NCI-H526 treated with DMSO at 0.1 percent for 48 hours (cell line): ENCODE measurements at places on chromosomes 2 and 18.
A peak's percentile ranks its signal among the peaks of the same experiment; 100 is the strongest.

DNA sequence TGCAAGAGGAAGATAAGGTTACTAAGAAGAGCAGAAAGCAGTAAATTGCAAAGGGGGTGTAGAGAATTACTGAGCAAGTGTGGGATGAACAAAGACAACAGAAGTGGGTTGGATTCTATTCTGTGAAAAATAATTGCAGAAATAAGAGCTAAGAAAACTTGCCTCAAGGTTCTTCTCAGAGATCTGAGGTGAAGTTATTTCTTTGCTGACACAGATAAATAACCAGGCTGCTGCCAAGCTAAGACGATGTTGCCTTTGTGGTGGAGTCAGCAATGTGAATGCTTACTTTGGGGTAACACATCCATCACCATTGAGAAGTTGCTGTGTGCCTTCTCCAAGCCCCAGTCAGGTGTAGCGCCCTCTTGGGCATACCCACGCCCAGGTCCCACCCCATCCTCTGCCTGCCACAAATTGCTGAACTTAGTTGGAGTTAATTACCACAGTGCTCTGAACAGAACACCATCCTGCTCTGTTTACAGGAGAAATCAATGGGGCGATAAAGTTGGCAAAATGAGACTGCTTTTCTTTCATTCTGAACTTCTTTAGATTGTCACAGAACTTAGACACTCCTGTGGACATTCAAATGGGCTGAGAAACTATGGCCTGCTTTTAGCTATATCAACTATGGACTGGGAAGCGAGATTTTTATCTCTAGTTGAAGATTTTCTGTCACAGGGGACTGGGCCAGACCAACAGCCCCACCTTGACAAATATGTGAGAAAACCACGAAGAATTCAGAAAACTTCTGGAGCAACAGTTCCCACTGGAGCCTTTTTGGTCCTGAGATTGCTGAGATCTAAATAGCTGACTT is 283.6 kb downstream of the TMX3 start:
- no peak for DNase-seq

GRCh38 chr2:120596990-120597594 is 138.6 kb upstream of the GLI2 start:
- DNase-seq = no peak

- no peak for DNase-seq
These were observed 1.9 kb downstream of the SOS1 start for GRCh38 chr2:39118786-39119499.

- no peak for DNase-seq
These were observed 264.7 kb downstream of the CYP26B1 start for GRCh38 chr2:71882949-71883472.

DNA sequence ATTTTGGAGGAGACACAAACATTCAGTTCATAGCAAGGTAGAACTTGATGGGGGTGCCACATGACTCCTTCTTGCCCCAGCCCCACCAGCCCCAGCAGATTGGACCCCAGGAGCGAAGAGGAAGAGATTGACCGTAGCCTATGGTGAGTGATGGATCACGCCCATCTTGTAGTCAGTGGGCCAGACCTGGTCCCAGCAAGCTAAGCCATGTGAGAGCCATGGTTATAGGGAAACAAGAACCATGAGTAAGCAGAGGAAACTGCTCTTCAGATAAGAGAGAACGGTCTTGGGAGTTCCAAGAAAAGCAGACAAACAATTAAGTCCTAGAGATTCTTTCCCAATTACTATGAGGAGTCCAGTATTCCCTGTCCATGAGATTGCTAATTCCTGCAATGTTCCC is 4.6 kb upstream of the TCF4 start:
- DNase-seq = no peak

DNA sequence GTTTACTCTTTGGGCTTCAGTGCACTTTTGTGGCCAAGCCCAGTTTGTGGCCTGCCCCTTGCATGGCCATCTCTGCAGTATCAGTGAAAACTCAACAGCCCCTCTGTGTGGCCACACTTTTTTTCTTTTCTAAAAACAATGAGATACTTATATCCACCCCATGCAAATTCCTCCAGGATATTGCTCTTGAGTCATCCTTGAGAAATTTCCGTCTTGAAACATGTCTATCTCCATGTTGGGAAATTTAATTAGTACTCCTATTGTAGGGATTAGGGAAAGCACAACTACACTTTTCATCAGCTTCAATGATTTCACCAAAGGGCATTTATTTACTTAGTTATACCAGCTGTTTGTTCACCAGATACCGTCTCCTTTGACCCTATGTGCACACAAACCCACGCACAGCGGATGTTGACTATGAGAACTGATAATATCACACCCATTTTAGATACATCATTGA is 993.1 kb downstream of the TSN start:
- DNase-seq = no peak

DNA sequence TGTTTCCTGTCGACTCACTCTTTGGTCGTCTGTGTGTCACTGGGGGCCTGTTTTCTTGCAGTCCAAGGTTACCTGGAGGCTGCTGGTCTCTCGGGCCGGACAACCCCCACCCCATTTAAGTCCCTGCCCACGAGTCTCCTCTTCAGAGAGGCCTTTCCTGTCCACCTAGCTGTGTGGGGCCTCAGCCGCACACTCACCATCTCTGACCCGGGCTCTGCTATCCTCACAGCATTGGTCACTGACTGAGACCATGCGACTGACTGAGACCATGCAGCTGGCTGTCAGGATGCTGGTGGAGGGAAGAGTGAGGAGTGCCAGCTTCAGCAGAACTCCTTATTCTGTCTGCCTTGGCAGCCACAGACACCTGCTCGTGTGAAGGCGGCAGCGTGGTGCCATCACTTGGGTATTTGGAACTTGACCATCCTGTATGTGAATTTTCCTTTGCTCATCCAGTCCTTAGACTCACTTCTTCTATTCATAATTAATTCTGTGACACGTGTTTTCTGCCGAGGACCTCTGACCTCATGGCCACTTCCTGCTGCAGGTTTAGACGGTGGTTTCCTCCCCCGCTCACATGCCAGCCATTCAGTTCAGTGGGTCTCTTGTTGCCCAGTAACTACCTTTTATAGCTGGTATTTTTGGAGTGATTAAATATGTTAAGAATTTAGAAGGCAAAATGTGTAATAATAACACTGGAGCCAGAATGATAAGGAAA is 47.5 kb upstream of the ASB1 start:
- DNase-seq = no peak

DNA sequence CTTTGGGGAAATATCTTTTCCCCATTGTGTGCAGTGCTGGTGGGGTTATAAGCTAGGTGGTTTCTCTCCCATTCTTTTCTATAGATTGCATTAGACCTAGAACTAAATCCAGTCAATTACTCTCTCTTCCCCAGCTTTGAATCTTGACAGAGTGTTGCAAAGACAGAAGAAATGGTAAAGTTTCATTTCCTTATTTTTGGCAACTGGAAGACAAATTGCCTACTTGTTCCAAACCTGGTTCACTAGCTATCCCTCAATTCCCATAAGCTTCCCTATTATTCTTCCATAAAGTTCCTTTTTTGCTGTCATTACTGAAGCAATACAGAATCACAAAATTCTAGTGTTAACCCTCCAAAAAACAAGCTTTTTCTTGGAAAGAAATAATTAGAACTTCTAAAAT is 94.0 kb upstream of the ITGA4 start:
- DNase-seq = no peak

DNA sequence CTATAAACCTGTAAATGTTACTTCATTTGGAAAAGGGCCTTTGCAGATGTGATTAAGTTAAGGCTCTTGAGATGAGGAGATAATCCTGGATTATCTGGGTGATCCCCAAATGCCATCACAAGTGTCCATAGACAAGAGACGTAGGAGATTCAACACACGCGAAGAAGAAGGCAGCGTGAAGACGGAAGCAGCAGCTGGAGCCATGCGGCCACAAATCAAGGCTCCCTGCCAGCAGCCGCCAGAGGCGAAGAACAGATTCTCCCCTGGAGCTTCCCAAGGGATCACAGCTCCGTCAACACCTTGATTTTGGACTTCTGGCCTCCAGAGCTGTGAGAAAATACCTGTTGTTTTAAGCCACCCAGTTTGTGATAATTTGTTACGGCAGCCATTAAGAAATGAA is 11.0 kb upstream of the VAPA start:
- DNase-seq = no peak

GRCh38 chr18:73615506-73615905 is 532.1 kb downstream of the FBXO15 start:
- no peak for DNase-seq

DNA sequence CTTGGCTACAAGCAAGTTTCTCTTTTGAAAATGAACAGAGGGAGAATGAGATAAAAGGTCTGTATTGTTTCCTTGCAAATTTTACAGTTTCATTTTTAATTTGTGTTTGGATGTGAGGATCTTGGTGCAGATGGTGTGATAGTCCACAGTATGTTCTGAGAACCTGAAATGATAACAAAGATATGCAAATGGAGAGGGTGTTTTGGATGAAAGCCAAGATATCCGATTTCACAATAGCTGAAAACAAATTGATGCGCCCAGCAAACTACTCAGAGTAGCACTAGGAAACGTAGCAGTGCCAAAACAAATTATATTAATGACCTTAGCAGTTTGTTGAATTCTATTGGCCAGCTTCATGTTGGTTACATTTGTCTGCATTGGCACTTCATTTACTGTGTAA is 683.5 kb downstream of the TMEM182 start:
- DNase-seq = peak; percentile 96

DNA sequence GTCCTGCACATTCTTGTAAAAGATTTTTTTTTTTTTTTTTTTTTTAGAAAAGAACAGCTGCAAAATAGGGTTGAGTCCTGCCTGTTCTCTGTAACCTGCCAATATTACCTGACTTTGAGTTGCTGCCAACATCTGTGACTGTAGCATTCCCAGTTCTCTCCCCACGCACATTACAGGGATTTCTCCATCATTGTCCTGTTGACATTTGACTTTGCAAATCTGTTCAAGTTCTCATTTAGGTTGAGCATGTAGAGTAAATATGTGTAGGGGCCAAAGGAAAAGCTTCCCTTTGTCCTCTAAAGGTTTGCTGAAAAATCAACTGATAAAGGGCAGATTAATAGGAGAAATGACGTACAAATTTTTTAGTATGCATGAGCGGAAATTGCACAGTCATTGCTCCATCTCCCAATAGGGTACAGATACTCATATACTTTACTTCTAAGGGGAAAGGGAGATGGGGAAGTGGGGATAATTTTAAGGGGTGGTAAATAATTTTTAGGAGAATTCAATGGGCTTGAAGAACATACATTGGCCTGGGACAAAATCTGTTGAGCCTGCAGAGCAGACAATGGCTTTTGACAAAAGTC is 385.5 kb downstream of the PIK3C3 start:
- DNase-seq = no peak

DNA sequence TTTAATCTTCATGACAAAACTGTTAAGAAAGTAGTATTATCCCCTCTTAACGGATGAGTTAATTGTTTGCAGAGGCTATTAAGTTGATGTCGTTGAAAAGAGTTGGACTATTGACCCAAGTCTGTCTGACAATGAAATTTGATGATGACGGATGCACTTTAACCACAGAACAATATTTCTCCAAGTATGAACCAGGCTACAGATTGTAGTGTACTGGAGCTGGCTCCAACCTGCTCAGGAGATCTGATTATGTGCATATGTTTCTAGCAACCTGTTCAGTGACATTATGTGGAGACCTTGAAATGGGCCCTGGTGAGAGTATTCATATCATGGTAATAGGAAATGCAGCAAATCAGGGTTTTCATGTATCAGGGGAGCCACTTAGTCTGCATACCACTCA is 174.1 kb downstream of the CDH7 start:
- no peak for DNase-seq

DNA sequence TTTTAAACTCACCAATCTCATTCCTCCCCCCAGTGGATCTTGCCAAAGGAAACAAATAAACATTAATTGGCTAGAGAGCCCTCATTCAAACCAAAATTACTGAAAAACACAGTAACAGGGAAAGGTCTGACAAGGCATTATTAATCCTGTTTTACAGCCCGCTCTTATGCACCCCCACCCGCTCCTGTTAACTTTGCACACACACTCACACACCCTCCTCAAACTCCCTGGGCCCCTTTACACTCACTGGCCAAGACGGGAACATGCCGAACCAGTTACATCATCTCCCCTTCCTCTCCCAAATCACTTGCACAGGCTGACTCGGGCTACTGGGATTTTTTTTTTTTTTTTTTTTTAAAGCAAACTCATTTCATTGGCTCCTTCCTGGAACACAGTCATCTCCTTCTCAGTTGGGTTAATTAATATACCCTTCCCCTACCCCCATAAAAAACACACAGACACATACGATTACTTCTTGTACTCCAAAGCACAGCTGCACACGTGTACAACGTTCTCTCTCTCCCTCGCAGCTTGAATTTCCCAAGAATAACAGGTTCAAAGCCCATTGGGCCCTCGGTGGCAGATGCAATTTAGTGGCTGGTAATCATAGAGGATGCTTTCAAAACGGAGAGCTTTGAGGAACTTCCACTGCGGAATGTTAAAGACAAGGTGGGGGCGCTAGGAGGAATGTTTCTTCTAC is 31.8 kb downstream of the KLF7 start:
- DNase-seq = no peak

- DNase-seq = no peak
These were observed 67.0 kb downstream of the SOCS6 start for GRCh38 chr18:70355620-70356385.

- DNase-seq = no peak
These were observed 309.7 kb downstream of the OSR1 start for GRCh38 chr2:19048593-19049266.

DNA sequence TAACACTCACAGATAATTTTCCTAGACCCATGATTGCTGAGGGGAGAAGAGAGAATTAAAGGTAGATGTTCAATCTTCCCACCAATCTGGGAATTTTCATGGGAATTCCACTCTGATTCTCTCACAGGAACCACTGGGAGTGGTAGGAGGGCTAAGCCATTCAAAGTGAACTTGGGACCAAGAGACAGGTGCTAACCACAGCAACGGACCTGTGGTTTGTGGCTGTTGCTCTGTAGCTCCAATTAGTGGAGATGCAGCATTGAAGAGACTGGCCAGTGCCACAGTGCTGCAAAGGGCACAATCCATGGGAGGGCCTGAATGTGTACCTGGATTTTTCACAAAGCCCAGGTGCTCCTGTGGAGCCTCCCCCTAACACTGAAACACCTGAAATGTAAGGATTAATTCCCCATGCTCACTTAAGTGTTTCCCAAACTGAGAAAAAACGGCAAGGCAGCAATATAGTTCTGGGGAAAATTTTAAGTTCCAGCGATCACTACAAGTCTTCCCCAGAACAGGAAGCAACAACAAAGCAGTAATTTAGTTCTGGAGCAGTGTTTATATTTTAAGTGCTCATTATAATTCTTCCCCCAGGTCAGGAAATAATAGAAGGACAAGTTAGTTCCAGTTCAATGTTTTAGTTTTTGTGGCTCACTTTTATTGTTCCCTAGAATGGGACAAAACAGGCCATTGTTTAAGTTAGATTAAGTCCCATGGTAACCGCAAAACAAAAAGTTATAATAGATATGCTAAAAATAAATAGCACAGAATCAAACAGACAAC is 1045.8 kb downstream of the CNTNAP5 start:
- no peak for DNase-seq

GRCh38 chr2:69116438-69116837 is 103.5 kb downstream of the ANTXR1 start:
- no peak for DNase-seq
